ENCODE measurements at places on chromosomes 1 and 21.

DNA sequence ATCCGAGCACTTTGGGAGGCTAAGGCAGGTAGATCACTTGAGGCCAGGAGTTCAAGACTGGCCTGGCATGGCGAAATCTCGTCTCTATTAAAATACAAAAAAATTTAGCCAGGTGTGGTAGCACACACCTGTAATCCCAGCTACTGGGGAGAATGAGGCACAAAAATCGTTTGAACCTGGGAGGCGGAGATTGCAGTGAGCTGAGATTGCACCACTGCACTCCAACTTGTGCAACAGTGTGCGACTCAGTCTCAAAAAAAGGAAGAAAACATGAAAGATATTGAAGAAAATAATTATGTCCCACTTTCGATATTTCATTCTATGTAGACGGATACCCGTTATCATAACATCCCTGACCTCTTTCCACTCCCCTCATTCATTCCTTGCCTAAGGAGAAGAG lies 19.2 kb downstream of the TUT4 start:
- DNase-seq, result no peak

GRCh38 chr1:230085178-230085515 lies 18.1 kb downstream of the GALNT2 start:
- no peak for DNase-seq

- DNase-seq, result no peak
Measured at GRCh38 chr1:161810780-161811179, 44.7 kb downstream of the ATF6 start.

- no peak for DNase-seq
Measured at GRCh38 chr1:29243871-29244200, 7.5 kb downstream of the PTPRU start.
